ENCODE measurements at places on chromosomes 2 and 18.

- no peak for DNase-seq
These were observed 47.0 kb downstream of the PARD6G start for GRCh38 chr18:80200171-80200931.

DNA sequence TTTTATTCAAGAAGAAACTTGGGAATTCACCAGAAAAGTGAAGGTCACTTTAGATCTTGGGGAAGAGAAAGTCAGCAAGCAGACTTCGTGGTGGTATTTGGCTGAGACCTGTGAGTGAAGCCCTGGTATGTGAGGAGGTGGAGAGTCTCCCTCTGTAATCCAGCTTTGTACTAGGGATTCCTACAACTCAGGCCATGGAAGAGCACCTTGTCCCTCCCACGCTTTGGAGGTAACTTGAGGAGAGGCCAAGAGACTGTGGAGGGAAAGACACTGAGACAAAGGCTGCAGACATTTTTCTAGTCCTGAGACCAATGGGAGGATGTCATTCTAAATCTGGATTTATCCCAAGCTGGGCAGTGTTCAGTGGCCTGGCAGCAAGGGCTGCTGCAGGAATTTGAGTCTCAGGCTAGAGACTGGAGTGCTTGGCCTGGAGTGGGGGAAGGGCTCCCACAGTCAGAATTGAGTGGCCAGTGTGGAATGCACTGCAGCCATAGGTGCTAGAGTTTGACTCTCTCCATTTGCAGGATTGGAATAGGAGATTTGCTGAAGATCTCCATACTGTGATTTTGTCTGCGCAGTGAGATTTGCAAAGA, 219.0 kb downstream of the ACTR3 start:
- DNase-seq = no peak

GRCh38 chr2:140580532-140581151, 1550.2 kb downstream of the LRP1B start:
- no peak for DNase-seq

DNA sequence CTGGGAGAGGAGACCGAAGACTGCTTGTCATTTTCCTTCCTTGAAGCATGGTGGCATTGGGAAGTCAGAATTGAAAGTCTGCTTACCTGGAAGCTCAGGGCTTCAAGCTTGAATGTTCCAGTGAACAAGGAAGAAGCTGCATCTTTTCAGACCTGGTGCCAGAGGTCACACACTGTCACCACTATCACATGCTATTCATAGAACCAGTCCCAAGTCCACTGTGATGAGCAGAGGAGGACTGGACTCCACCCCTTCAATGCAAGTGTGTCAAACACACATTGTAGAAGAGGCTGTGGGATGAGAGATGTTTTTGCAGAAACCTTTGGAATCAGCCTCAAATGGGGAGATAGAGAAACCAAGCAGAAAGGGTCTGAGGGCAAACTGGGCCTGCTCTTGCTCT, 81.4 kb downstream of the LYPD1 start:
- no peak for DNase-seq

DNA sequence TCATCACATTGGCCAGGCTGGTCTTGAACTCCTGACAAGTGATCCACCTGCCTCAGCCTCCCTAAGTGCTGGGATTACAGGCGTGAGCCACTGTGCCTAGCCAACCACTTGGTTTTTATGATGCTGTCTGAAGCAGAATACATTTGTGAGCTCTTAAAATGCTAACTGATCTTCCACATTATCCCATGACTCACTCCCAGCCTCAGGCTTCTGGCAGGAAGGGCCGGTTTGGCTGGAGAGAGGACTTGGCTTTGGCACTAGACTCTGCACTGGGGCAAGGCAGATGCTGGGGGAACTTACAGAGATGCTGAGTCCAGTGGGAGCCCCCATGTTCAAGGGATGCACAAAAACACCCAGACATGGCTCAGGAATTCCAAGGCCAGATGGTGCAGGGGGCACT, 40.5 kb upstream of the SH3BP4 start:
- no peak for DNase-seq

GRCh38 chr2:216796115-216796840, 63.6 kb downstream of the TNP1 start:
- DNase-seq = no peak

DNA sequence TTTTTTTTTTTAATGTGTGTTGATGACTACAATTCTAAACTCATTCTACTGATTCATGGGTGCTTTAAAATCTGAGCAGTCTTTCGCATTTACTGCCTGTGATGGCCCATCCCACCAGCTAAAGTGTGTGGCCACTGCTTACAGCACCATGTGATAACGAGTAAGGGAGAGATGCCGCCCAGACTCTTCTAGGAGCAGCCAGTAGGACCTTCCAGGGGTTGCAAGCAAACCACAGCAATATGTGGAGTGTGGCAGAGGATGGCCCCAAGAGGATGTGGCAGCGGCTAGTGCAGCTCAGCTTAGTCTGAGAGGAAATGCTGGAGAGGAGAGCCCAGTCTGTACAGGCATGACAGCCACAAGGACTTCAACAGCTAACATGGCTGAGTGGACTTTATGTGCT, 14.9 kb downstream of the IL1B start:
- DNase-seq = no peak

DNA sequence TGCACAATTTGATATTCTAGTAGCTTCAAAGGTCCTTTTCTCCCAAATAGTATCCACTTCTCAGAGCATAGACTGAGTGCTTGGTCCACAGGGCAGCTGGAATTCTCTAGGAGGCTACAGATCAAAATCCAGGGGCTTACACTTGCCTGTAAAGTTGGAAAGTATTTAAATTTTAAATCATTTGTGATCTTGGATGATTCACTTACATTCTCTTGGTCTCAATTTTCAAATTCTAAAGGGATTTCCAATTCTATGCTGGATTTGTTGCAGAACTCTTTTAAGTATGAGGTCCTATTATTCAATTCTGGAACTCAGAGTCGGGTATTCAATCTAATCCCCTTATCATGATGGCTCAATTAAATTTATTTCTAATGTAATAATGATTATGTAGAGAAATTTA, 492.3 kb downstream of the NYAP2 start:
- DNase-seq = no peak

- no peak for DNase-seq
These were observed 90.3 kb upstream of the RANBP2 start for GRCh38 chr2:108628936-108629335.

DNA sequence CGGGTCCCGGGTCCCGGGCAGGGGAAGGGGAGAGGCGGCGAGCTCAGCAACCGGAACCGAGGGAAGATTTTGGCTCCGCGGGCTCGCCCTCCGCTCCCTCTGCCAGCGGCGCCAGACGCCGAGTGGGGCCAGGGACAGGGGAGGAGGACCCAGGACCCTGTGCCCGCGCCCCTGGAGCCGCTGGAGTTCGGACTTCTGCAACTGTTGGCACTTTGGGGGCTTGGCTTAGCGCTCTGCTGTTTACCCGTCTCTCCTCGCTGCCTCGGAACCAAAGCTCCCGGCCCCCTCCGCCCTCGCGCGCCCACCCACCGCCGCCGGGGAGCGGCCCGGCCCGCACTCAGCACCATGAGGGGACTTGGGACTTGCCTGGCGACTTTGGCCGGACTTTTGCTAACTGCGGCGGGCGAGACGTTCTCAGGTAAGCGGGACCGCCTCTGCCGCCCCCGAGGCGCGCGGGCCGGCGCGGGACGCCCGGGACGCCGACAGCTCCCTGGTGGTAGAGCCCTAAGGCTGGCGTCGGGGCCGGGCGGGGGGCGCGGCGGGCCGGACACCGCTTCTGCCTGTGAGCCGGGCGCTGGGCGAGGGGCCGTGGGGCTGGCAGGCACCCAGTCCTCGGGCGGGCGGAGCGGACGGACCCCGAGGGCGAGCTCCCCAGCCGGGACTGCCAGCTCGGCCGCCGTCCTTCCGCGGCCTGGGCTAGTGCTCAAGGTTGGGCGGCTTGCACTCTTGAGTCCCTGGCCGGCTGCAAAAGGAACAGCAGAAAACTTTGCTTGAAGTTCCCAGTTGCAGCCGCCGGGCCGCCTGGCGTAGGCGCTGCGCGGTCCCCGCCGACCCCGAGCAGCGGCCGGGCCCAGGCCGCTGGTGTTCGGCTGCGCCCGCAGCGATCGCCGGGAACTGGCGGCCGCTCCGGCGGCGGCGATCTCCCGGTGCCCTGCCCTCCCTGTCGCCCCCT, 634 bp downstream of the PTPRM start:
- no peak for DNase-seq

DNA sequence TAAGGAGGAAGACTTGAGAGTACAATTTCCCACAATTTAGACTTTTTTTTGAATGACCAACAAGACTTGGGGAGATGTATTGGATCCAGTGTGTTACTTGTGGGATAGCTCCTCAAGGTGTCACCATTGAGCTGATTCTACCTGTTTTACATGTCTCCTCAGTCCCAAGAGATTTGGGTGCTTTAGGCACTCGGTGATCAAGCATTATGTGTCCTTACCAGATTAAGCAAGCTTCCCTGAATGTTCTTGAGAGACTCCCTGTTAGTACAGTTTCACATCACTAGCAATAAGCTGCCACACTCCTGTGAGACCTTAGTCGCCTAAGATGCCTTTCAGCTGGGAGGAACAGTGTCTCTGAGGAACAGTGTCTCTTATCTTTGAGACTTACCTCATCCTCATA, 384.3 kb upstream of the SYT4 start:
- no peak for DNase-seq

GRCh38 chr2:45494275-45494977, 116.6 kb downstream of the SRBD1 start:
- no peak for DNase-seq

DNA sequence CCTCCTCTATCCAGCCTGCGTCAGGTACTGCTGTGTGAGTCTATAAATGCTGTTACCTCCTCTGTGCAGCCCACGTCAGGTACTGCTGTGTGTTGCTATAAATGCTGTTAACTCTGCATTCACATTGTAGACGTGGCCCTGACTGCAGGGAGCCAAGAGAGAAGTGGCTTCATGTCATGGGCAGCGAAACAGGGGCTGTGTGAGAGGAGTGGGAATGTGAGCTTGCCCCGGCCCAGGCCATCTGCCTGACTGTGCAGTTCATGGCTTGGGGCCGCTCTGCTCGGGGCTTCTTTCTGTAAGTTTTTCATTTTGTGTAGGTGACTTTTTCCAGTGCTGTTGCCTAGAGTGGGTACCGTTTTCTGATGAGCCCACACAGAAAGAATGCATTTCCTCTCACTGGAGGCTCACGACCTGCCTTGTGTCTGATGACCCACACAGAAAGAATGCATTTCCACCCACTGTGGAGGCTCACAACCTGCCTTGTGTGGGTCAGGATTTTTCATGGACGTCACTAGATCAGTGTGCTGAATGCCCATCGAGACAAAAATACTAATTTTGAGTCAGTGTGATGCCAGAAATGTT, 104.5 kb downstream of the SNTG2 start:
- DNase-seq = no peak

DNA sequence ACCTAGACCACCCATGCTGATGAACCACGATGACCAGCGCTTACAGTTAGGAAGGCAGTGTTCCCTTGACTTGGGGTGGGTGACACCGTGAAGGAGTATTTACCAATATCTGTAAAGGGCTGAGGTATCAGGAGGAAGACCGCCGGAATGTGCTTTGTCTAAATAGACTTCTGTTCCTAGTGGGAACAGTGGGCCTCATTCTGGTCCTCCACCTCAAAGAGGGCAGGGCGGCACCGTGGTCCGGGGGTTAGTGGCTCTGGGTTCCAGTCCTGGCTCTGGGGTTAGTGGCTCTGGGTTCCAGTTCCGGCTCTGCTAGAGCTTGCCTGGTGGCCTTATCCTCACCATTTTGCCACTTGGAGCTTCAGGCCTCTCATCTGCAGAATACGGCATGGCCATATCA, 91.6 kb upstream of the SMAD2 start:
- DNase-seq = no peak

- DNase-seq = no peak
These were observed 419.0 kb downstream of the NUP35 start for GRCh38 chr2:183543222-183543621.

- DNase-seq = no peak
These were observed 511.2 kb downstream of the METTL4 start for GRCh38 chr18:2060086-2060485.

DNA sequence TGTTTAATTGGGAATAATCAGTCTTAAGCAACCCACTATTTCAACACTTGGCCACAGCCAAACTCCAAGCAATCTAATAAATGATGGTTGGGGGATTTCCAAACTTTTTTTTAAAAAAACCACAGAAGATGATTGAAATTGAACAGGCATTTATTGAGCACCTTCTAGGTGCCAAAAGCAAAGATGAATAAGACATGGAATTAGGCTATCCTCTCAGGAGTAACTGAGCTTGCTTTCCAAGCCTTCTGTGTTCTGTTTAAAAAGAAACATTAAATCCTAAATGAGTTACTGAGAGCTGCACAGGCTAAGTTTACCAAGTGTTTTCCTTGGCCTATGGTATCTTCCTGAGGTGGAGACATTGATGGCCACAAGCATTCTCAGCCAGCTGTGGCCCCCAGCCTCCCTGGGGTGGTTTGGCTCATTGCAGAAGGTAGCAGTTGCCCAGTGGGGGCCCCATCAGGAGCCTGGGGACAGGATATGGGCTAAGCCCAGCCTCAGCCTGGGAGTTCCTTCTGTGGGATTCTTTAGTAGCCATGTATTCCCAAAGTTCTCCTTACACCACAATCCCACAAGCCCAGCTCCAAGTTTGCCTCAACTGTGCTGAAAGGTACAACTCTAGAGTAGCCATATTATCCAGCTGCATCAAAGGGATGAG, 174.3 kb downstream of the C1D start:
- no peak for DNase-seq

DNA sequence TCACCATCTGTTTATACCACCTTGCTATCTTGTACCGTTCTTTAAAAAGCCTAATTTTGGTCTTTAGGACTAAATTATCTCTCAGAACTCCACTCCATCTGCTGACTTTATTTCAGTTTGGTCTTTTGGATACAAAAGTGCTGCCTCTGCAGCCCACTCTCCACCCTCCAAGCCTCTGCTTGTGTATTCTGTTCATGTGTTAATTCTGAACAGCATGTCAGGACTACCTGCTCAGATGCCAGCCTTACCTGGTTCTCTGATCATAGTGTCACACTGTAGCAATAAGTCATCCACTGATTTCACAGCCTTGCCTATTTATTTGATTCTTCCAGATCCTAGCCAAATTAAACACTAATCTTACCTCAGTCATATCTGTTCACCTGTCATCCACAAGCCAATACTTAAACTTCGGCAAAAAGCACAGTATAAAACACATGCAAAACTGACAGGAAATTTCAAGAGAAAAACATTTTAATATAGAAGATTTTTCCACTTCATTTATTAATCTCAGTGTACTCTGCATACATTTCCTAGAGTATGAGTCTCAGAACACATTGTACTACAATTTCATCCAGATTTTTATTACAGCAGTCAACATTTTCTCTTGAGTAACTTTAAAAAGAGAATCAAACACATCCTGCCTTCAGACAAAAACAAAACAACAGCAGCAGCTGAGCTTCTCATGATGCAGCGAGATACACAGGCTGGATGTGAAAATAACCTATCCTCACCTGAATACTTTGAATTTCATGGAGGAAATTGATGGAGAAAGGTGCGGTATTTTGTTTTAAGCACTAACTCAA, 64.9 kb downstream of the PPP1R1C start:
- DNase-seq = no peak
